Stimulated activated CD8-positive, alpha-beta memory T cell treated with anti-CD3 and anti-CD28 coated beads, Interleukin-2, amount 100 ng/mL, for 1 hour (primary cell): ENCODE measurements at places on chromosomes 6 and 20.

- DNase-seq = peak; percentile 48
Observed at GRCh38 chr20:5528719-5529256, 212.0 kb upstream of the PROKR2 start.

- no peak for DNase-seq
Observed at GRCh38 chr6:158654960-158655489, 5.2 kb downstream of the SYTL3 start.

DNA sequence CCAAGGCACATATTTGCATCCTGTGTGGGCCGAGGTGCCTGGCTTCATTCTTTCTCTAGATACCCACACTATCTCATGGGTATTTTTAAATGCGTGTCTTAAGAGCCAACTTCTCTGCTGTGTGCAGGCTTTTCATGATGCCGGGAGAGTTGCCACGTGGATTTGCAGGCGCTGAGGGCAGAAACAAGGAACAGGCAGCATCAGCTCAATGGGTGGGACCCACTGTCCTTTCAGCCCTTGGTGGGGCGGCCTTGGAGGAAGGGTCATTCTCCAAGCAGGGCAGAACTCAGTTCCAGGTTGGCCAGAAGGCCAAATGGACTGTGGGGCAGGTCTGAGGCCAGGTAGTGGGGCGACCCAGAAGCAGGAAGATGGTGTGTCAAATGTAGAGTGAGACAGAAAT, 84.7 kb downstream of the PHACTR3 start:
- DNase-seq = no peak

- no peak for DNase-seq
Observed at GRCh38 chr6:141443032-141443431, 689.7 kb upstream of the GJE1 start.

- DNase-seq = no peak
Observed at GRCh38 chr20:33788351-33789049, 22.6 kb upstream of the CHMP4B start.

GRCh38 chr6:73965539-73966029, 269.6 kb downstream of the CD109 start:
- no peak for DNase-seq

DNA sequence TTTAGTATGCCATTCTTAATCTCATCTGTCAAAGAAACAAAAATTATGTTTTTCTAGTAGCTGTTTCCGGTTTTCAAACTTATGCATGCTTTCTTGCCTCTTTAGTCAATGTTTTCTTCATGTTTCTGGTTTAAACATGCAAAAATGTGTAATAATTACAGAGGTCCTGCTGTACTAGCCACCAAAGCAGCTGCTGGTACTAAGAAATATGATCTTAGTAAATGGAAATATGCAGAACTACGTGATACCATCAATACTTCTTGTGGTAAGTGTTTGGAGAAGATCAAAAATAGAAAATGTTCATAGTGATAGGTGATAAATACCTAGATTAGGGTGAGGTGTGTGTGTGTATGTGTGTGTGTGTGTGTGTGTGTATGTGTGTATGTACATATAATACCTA, 158.4 kb downstream of the MYO6 start:
- DNase-seq = no peak

DNA sequence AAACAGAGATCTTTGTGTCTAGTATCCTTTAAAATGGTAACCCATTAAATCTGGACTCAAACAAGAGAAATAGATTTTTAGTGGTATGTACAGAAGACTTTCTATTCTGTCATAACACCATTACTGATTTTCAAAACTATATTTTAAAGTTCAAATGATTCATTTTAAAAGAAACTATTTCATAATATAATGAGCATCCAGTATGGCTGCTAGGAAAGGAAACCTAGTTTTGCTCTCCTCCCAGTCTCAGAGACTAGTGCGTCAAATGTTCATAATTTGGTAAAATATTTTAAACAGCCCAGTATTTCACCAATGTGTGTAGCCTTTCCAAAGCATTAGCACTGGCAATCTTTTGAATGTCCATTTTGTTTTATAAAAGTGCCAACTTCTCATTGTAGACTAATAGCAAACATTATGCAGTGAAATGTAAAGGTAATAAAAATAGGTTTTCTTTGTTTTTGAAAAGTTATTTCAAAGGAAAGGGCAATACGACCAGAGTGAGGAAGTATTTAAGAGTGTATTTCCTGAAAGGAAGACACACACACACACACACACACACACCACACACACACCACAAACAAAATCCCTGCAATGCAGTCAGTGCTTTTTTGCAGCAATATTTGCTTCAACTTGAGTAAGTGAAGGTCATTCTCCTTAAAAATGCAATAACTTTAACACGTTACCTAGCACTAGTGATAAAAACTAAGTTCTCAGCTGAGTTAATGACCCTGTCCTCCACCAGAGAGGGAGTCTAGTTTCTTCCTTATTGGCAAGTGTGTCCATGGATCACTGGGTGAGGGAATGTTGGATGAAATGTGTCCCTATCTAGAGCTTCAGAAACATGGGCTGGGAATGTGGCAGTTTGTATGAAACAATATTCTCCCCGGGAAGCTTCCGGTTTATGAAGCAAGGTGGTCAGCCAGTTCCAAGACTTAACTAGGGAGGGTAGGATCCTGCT, 4.6 kb downstream of the PPP1R3G start:
- DNase-seq = no peak

- DNase-seq = no peak
Observed at GRCh38 chr6:4606821-4607704, 169.1 kb upstream of the CDYL start.

DNA sequence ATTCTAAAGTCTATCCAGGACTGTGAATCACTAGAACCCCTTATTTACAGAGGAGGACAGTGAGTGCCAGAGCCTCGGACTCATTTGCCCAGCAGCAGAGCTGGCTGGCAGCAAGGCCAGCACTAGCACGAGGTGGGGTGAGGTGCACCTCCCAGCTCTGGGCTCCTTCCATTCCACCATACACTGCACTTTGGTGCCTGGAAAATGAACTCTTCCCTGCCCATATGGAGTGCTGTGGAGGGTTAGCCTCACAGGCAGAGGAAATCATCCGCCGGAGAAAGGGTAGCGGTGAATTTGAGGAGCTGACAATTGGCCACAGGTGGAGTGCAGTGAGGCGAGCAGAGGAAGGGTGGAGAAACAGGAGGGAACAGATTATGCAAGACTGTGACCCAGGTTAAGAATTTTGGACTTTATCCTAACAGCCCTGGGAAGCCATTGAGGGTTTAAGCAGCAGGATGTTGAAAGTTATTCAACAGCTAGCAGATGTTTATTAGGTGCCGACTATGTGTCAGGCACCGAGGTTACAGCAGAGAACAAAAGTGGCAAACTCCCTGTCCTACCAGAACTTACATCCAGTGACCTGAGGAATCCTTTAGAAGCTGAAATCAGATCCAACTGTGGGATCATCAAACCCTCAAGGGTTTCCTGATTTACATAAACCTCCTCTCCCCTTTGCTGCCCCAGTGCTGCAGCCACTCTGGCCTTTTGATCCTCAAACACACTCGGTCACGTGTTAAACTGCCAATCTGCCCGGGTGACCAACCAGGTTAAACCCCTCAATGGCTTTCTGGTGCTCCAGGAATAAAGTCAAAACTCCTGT, 6.2 kb downstream of the TRIM26 start:
- no peak for DNase-seq

- no peak for DNase-seq
Observed at GRCh38 chr6:138722425-138723371, 50.9 kb upstream of the CCDC28A start.

- no peak for DNase-seq
Observed at GRCh38 chr20:48908656-48909319, 12.7 kb upstream of the ARFGEF2 start.

DNA sequence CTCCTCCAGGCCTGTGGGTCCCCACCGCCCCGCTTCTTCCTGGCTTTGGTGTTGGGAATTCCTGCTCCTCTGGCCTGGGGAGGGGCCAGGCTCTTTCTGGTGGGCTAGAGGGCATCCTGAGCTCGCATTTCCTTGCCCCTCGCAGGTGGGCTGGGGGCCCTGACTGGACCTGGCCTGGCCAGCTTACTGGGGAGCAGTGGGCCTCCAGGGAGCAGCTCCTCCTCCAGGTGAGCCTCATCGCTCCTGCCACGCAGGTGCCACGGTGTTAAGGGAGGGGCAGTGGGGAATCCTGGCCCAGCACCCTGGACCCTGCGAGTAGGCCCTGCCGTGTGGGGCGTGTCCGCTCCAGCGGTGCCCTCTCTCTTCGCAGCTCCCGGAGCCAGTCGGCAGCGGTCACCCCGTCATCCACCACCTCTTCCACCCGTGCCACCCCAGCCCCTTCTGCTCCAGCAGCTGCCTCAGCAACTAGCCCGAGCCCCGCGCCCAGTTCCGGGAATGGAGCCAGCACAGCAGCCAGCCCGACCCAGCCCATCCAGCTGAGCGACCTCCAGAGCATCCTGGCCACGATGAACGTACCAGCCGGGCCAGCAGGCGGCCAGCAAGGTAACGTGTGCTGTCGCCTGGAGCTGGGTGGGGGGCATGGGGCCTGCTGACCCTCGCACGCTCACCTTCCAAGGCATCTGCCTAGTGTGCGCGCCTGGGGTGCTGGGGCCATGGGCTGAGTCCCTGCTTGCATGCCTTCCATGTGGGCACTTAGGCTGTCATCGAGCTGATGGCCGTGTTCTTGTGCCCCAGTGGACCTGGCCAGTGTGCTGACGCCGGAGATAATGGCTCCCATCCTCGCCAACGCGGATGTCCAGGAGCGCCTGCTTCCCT, 4.7 kb downstream of the ADRM1 start:
- no peak for DNase-seq

DNA sequence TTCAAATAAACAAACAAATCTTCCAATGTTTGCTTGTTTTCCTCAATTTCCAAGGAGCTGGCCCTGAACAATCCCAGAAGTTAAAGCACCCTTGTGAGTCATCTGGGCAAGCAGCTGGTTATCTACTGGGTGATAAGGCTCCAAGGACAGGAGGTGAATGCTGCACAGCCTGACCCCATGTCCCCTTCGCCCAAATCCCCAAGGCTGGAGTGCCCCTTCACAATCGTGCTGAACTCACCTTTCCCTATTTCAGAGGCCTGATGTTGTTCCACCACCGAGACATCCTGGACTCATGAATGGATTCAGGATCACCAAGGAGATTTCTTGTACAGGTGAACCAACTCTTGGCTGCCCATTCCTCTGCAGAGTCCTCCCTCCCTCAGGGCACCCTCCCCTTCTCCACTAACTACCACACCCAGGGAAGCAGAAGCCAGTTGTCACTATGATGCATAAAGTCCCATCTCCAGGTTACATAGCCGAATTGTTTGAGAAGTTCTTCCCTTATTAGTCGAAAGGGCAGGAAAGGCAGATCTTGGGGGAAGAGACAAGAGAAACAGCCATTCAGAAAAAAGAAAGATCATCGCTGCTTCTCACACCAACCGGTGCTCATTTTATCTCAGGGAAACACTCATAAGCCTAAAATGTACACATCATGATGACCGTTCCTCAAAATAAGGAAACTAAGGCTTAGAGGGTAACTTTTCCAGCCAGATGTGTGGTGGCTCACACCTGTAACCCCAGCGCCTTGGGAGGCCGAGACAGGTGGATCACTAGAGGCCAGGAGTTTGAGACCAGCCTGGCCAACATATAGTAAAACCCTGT, 138.8 kb upstream of the RREB1 start:
- no peak for DNase-seq

DNA sequence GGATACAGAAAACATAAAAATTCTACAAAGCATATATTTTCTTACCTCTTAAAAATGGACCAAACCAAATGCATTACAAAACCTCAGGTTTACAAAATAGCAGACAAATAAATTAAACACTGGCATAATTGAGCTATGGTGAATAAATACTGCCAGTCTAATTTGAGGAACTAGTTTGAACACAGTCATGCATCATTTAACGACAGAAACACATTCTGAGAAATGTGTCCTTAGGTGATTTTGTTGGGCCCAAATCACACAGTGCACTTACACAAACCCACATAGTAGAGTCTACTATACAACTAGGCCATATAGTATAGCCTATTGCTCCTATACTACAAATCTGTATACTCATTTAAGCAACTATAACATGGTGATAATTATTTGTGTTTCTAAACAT, 215.6 kb downstream of the FOXC1 start:
- no peak for DNase-seq

- DNase-seq = no peak
Observed at GRCh38 chr6:141906569-141907080, 226.1 kb upstream of the GJE1 start.

- no peak for DNase-seq
Observed at GRCh38 chr20:34190679-34191090, 50.5 kb upstream of the ASIP start.

DNA sequence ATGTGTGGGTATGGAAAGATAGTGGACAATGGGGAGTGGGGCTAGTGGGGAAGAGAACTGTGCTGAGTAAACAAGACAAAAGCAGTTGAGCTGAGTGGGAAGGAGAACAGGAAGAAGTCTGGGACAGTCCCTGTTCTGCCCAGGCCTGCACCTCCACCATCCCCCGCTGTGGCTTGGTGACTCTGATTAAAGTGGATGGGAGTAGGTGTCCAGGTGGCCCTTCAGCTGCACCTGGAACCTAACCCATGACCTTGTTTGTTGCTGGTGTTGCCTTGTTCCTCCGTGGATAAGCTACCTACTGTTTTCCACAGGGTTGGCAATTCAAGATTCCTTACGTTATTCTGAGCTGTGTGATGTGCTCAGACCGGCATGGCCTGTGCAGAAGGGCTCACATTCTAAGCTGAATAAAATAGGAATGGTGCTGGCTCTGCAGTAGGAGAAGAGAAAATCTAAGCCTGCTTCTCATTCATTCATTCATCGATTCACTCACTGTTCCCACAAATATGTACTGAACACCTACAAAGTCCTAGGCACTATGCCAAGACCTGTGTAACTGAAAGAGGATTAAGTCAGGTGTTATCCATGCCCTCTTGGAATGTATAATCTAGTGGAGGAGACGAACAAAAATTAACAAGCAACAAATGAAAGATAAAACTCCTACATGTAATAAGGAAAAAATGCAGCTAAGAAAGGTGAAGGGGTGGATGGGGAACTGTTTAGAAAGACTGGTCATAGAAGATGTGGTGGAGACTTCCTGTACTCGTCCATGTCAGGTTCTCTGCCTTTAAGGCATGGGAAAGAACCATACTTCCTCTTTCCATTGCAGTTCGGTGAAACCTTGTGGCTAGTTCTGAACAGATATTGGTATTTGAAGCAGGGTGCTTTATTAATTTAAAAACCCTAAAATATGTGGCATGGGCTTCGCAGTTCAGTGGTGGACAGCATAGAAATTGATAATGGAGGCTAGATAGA, 10.1 kb upstream of the CALHM6 start:
- DNase-seq = no peak

DNA sequence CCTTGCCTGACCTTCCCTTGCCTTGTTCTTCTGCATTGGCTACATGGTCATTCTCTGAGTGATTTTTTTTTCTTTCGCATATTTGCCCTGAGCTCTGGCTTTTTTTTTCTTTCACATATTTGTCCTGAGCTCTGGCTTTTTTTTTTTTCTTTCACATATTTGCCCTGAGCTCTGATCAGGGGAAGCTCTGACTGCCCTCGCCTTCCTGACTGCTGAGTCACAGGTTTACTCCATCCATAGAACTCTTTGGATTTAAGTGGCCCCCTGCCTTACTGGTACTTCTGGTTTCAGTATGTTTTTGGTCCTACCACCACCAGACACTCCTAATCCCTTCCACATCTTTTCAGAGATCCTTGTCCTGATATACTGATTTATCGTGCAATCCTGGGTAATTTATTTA, 201.1 kb downstream of the OGFRL1 start:
- DNase-seq = no peak

- no peak for DNase-seq
Observed at GRCh38 chr20:58514321-58515232, 622 bp downstream of the APCDD1L start.

- no peak for DNase-seq
Observed at GRCh38 chr6:90893400-90893799, 306.5 kb upstream of the MAP3K7 start.

GRCh38 chr6:100165442-100165841, 171.4 kb upstream of the MCHR2 start:
- DNase-seq = no peak

GRCh38 chr6:138975815-138976214, 12.2 kb downstream of the REPS1 start:
- no peak for DNase-seq
